ENCODE measurements at places on chromosomes 7 and 10.

GRCh38 chr10:60167050-60167449 lies 222.6 kb downstream of the ANK3 start:
- H3K36me3 ChIP-seq: peaks cover 23% of the 10 kb centered on the region
- no peak for DNase-seq
- H3K4me3 ChIP-seq: no peak overlapping the region

GRCh38 chr10:110442746-110443145 lies 55.0 kb upstream of the DUSP5 start:
- no peak for DNase-seq
- H3K27me3 ChIP-seq: peaks cover 20% of the 10 kb centered on the region
- peak overlapping the region; percentile 85 for H3K27ac ChIP-seq

DNA sequence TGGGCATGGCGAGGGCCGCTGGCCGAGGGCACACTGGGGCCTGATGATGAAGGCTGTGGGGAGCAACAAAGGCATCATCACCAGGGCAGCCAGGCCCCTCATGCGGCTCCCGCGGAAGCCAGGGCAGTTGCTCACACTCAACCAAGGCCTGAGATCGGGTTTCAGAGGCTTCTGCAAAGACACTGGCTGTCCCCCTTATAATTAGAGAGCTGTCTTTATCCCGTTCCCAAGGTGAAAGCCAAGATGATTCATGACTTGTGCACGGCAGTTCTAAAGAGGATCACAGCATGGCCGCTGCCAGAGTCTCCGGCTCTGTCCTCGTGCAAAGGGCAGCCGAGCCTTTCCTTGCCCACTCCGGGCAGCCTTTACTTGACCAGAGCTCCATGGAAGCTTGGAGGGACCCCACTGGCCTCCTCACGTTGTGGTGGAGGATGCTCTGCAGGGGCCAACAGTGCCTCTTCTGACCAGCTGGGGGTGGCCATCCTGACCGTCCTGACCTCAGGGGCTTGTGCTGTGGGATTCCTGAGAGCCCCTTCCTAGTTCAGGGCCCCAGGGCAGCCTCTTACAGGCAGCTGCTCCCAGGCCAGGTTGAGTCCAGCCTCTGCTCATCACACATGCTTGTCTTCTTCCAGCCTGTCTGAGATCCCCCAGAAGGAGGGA lies 82.3 kb downstream of the PRKAG2 start:
- no peak overlapping the region for H3K4me3 ChIP-seq
- no peak for DNase-seq
- H3K27me3 ChIP-seq: no peaks in the 10 kb centered on the region
- H3K36me3 ChIP-seq: peaks cover 4% of the 10 kb centered on the region

GRCh38 chr10:86600296-86600695 lies 54.1 kb upstream of the OPN4 start:
- no peaks in the 10 kb centered on the region for H3K36me3 ChIP-seq
- no peak for DNase-seq
- no peak overlapping the region for H3K27ac ChIP-seq
- H3K27me3 ChIP-seq: peaks cover 31% of the 10 kb centered on the region
- H3K4me3 ChIP-seq: no peak overlapping the region
- no peaks in the 10 kb centered on the region for H3K4me1 ChIP-seq

DNA sequence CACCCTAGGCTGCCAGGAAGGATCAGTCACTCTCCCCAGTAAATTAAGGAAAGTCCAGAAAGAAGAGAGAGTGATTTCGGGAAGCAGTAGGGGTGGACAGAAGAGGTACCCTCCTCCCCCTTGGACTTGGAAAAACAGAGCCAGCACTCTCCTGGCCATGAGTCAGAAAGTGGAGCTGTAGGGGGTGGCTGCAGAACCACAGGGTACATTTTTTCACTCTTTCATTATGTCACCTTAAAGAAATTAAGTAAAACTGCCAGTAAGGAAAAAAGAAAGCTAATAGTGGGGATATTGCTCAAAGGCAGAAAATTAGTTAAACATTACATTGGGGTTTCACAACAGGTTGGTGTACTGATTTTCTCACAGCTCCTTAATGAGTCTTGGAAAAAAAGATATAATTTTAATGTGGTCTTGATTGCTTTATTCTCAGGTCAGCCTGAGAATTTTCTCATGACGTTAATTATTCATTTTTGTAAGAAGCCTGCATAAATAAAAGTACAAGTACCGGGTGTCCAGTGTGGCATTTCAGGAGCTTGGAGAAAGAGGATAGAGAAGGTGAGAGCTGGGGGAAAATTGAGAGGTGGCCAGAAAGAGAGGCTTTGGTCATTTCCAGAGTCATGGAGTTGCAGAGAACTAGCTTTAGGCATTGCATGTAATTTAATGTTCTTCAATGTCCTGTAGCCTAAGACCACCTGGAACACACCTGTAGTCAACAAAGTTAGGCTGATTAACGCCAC lies 23.2 kb upstream of the AOAH start:
- no peaks in the 10 kb centered on the region for H3K27me3 ChIP-seq
- peaks cover 48% of the 10 kb centered on the region for H3K4me1 ChIP-seq
- H3K27ac ChIP-seq: peak overlapping the region; percentile 88
- peak overlapping the region; percentile 67 for H3K4me3 ChIP-seq
- DNase-seq: no peak

Data from central memory CD8-positive, alpha-beta T cell (primary cell).